ENCODE measurements at places on chromosomes 2 and 18.

- DNase-seq: peak; percentile 5
Observed at GRCh38 chr2:34570266-34570872, 971.3 kb upstream of the FAM98A start.

DNA sequence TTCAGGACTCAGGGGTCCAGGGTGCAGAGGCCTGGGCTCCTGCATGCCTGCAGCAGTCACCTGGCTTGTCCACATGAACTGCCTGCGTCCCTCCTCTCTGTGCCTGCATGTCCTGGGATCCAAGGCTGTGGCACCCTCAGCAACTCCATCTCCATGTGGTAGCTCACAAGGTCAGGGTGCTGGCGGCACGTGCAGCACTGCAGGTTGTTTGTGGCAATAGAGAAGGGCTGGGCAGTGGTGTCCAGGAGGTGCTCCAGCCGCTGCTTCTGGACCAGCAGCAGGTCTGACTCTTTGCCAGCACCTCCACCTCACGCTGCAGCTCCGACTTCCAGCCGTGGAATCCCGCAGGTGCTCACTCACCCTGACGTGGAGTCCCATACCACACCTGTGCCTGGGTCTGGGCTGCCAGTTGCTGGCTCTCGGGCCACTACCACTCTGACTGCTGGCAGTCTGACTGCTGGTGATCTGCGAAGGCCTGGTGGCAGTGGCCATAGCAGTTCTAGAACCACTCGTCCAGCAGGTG lies 28.8 kb upstream of the IMP4 start:
- no peak for DNase-seq

DNA sequence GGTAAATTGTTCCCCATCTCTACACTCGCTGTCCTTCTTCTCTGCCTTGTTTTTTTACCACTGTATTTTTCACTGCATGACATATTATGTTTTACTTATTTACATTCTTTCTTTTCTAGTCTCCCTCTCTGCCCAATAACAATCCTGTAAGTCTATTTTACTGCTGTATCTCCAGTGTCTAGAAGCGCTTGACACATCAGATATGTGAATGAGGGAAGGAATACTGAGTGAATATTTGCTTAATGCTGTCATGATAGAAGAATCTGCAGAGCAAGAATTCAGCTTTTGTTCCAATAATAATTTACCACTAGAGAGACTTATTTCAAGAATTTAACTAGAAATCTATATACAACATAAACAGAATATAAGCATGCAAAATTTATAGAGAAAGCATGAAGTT lies 99.5 kb downstream of the GALNT13 start:
- no peak for DNase-seq

DNA sequence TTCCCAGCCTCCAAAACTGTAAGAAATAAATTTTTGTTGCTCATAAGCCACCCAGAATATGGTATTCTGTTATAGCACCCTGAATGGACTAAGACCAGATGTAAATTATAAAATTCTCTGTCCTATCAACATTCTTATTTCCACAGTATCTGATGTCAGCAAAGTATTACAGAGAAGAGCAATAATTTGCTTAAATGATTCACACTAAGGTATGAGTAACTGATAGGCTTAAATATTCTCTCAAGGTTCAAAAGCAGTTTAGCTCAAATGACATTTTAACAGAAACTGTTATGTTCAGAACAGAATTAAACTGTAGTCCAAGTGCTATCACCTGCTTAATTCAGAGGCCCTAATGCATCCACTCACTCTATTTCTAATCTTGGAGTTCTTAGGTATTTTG lies 12.8 kb downstream of the SESTD1 start:
- no peak for DNase-seq

DNA sequence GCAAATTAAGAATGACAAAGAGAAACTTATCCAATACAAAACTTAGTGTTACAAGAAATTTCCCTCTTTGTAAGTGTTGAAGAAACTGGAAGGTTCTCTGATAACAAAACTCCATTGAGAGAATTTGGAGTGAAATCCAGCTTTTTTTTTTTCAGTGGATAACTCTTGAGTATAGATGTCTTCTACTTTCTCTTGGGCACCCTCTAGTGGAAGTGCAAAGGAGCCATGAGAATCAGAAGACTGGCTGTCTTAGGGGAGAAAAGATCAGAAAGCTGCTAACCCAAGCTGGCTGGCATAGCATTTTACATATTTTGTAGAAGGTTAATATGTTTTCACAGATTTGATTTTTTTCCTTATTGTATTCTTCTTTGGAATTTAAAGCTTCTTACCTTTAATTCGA lies 138.8 kb upstream of the SATB2 start:
- peak; percentile 4 for DNase-seq

GRCh38 chr2:30990176-30990575 lies 148.1 kb downstream of the GALNT14 start:
- DNase-seq: no peak

- no peak for DNase-seq
Observed at GRCh38 chr2:240839152-240840143, 19.4 kb upstream of the KIF1A start.

GRCh38 chr2:116810071-116810470 lies 1004.4 kb upstream of the DDX18 start:
- no peak for DNase-seq

DNA sequence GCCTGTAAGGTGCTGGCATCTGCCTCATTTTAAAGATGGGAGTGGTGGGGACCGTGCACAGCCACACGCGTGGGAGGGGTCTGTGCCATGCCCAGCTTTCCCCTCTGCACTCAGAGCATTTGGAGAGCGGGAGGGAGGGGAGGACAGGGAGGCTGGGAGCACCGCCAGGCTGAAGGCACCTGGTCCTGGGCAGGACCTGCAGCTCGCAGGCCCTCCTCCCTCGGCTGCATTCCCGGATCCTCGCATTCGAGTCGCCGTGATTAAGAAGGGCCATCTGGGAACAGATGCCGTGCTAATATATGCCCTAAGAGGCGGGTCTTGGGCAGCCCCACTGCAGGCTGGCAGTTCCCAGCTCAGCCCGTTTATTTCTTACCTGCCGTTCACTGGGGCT lies 84.0 kb downstream of the PTGR3 start:
- DNase-seq: no peak

GRCh38 chr2:100563407-100564247 lies 834 bp downstream of the PDCL3 start:
- peak; percentile 49 for DNase-seq

- DNase-seq: peak; percentile 4
Observed at GRCh38 chr2:102063487-102063911, 71.7 kb downstream of the IL1R2 start.

DNA sequence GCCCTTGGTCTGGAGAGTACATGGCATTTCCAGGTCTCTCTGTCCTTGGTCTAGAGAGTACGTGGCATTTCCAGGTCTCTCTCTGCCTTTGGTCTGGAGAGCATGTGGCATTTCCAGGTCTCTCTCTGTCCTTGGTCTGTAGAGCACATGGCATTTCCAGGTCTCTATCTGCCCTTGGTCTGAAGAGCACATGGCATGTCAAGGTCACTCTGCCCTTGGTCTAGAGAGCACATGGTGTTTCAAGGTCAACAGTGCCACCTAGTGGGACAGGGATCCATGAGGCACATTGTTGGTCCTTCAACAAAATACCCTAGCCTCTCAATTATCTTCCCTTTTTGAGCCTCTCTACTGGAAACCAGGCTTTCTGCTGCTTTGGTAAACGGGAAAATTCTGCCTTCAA lies 250.2 kb downstream of the OTX1 start:
- DNase-seq: no peak

- DNase-seq: peak; percentile 67
Observed at GRCh38 chr2:25279091-25279651, 62.6 kb downstream of the DNMT3A start.

DNA sequence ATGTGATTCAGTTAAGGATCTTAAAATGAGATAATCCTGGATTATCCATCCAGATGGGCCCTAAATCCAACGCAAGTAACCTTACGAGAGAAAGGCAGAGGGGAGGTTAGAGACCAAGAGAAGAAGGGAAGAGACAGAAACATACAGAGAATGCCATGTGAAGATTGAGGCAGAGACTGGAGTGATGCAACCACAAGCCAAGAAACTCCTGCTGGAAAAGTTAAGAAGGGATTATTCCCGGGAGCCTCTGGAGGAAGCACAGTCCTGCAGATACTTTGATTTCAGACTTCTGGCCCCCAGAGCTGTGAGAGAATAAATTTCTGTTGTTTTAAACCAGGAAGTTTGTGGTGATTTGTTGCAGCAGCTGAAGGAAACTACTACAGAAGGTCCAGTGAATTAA lies 992.7 kb downstream of the BCL11A start:
- no peak for DNase-seq

GRCh38 chr2:170862286-170862902 lies 45.7 kb downstream of the GAD1 start:
- DNase-seq: no peak

- no peak for DNase-seq
Observed at GRCh38 chr18:26290385-26290784, 64.1 kb downstream of the TAF4B start.

- DNase-seq: no peak
Observed at GRCh38 chr2:215876139-215876936, 137.0 kb downstream of the MREG start.

DNA sequence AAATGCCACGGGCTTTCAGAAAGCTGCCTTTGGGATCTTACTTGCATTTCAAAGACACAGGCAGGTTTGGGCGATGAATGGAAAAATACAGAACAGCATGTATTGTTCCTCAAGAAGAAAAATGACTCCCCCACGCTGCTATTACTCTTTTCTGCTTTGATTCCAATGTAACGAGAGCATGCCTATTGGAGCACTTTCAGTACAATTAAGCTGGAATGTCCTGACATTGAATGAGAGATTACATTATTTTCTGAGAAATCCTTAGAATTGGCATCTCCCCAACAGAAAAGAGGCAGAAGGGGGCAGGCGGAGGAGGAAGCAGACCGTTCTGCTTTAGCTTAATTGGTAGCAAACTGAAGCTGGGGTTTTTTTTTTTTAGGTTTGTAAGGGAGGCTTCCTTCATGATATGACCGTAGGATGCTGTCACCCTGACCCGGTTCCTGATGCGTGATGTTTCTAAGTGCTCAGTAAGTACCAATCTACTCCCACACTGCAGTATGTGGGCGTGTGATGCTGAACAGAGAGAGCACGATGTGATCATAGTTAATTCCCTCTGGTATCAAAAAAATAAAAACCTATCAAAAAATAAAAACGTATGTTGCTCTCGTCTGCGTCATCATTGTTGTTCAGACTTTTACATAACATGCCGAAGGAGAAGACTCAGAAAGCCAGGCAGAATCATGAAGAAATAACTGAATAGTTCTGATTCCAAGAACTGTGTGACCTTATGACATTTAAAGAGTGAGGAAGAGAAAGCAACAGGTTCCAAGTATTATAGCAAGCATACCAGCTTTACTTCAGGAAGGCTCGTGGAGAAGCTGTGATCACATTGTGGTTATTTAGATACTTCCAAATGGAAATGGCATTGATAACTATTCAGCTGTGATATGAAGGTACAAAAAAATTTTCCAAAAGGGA lies 40.5 kb downstream of the LONRF2 start:
- no peak for DNase-seq

DNA sequence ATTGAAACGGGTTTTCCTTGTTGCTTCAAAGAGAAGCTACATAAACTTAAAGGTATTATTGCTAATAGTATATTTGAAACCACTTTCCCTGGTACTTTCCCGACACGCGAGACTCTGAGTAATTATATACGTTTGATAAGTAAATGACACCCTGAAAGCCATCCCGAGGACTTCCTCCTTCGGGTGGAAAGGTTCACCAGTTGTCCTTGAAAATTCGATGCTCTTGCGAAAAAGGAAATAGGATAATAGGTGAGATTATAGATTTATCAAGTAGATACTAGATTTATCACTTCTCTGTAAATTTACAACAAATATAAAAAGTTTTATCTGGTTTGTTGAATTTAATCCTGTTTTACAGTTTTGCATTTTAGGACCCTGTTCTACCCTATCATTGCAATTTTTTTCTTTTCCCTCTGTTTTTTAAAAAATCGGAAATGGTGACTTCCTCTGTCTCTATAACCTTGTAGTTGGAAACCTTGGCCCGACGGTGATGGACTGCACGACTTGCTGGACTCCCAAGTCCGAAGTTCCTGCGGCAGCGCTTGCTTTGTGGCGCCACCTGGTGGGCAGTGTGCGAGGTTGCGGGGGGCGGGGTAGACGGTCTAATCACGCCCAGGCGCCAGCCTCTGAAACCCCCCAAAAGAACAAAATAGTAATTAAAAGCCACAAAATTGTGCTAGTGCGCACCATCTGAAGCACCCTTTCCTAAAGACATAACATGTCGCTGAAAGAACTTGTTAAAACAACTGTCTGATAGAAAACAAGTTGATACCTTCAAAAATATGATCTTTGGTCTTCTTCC lies 972 bp upstream of the DLX2 start:
- peak; percentile 73 for DNase-seq

DNA sequence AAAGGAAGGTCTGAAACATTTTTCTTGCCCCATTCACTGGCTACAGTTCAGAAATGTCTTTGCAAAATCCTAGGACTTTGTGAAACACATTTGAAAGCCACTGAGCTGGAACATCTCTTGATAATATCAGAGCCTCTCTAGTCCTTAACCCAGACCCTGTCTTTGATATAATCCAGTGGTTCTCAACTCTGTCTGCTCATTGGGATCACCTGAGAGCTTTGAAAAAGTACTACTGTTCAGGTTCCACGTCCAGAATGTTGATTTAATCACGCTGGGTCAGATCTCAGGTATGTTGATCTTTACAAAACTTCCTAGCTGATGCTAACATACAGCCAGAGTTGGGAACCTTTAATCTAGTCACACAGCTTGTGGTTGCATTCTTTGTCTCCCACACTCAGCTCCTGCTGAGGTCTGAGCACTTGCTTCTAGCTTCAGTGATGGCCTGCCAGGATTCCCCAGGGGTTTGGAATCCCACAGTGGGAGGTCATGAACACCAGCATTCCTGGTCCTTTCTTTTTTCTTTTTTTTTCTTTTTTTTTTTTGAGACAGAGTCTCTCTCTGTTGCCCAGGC lies 262.7 kb downstream of the SETBP1 start:
- DNase-seq: no peak

- DNase-seq: no peak
Observed at GRCh38 chr2:134232461-134232860, 21.4 kb upstream of the MGAT5 start.

GRCh38 chr2:123073371-123073770 lies 951.7 kb upstream of the CNTNAP5 start:
- no peak for DNase-seq

DNA sequence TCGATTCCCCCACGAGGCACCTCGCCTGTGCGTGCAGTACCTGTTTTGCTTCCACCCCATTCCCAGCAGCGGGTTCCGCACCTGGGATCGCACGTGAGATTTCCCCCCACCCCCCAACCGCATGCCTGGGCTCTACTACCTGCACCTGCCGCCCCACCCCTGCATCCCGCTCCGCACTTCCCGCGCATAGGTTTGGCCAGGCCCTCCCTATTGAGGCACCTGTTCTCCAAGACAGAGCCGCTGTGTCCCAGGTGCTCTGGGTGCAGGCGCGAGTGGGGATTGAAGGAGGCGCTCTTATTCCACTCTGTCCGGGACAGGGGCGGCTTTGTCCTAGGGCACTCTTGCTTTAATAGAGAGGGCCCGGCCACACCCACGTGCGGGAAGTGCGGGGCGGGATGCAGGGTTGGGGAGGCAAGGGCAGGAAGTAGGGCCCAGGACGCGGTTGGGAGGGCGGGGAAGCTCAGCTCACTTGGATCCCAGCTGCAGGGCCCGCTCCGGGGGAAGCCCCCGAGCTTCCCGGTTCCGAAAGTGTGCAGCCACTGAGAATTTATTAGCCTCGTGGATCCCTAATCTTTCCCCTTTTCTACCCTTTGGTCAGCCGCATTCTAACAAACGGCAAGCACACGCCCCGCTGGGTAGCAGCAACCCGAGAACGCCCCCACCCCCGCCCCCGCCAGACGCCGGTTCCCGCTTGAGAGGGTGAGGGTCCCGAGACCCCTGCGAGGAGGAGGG lies 670 bp upstream of the MOCOS start:
- no peak for DNase-seq

- no peak for DNase-seq
Observed at GRCh38 chr2:44730593-44730992, 210.9 kb upstream of the SIX3 start.

All from midbrain (tissue), 1 donor.